T-cell (primary cell): ENCODE measurements at places on chromosomes 4 and X. TPM values are rescaled to one million over a fixed set of nuclear protein-coding genes. Genes with fewer than 3 reads are reported as not detected.

Gene PABPC1L2A
- not detected for total RNA-seq

Gene SRPX2
- total RNA-seq: 0.18 TPM

Gene ADAMTS3
- not detected for total RNA-seq

Gene SMIM20
- 19.1 TPM for total RNA-seq

Gene WAS
- 118 TPM for total RNA-seq

Gene SLC9A7
- 5.5 TPM for total RNA-seq

Gene ATP8A1
- total RNA-seq: 72.1 TPM

Gene TMPRSS11D
- total RNA-seq: not detected

Gene GBA3
- 0.12 TPM for total RNA-seq

Gene FAM149A
- 1.1 TPM for total RNA-seq

Gene BBS12
- total RNA-seq: 3.2 TPM
